ENCODE measurements at places on chromosomes 3 and 15.

DNA sequence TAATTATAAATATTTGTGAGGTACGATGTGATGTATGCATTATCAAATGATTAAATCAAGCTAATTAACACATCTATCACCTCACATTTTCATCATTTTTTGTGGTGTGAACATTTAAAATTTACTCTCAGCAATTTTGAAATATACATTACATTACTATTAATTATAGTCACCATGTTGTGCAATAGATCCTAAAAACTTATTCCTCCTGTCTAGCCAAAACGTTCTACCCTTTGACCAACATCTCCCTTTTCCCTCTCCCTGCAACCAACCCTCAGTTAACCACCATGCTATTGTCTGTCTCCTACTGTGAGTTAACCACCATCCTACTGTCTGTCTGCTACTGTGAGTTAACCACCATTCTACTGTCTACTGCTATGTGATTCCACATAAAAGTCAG, 20.7 kb upstream of the SLMAP start:
- no peak for DNase-seq

DNA sequence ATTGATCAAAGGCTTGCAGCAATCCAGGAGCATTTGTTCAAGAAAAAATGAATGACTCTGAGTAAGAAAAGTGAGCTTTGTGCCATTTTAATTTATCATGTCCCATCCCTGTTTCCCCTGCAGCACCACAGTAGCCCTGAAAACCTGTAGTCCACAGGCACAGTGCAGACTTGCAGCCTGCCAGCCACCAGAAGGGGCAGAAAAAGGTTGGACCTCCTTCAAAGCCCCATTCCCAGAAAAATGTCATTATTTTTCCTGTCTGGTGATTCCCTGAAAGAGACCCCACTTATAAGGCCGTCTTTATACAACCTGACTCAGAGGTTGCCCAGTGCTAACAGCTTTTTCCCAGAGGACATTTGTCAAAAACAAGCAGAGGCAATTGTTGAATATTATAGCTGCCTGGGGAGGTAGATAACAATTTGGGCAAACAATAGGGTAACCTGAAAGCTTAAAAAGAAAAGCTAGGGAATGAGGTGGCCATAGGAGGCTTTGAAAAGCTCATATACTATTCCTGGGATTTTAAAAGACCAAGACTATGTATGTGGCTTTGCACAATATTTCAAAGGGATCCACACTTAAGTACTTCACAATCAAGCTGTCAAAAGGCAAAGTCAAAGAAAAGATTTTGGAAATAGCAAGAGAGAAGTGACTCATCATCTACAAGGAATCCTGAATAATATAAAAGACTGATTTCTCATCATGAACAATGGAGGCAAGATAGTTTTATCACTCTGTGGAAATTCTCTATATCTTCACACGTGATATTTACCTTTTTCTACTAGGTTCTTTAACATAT, 136.8 kb upstream of the PLXNA1 start:
- DNase-seq, result no peak

DNA sequence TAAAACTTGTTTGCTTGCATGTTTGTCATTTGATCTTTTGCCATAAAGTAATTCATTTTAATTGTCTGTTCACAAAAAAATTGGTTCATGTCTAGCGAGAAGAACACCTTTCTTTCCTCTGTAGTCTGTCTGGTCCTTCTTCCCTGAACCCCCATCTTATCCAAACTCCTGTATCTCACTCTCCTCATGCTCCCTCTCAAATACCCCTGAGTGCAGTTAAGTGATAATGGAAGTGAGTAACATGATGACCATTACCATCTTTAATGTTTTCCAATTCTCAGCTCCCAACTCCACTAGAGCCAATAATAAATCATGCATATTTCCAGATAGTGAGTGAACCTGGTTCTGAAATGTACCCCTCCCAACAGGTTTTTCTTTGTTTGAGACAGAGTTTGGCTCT, 14.2 kb upstream of the KCNMB3 start:
- DNase-seq, result no peak

GRCh38 chr15:82950746-82951370, 1.7 kb downstream of the HOMER2 start:
- DNase-seq, result no peak

- DNase-seq, result no peak
Measured at GRCh38 chr3:179608931-179609720, 4.5 kb downstream of the NDUFB5 start.

DNA sequence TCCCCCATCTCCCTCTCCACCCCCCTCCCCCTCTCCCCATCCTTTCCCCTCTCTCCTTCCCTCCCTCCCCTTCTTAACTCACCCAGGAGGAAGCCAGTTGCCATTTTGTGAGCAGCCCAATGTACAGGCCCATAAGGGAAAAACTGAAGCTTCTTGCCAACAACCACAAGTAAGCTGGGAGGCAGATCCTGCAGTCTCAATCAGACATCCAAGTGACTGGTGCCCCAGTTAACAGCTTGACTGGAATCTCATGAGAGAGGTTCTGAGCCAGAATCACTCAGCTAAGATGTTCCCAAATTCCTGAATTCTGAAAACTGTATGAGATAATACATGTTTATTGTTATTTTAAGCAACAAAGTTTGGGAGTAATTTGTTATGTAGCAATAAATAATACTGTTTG, 90.7 kb downstream of the C3orf70 start:
- no peak for DNase-seq
